ENCODE measurements at places on chromosomes 2 and 18.
A peak's percentile ranks its signal among the peaks of the same experiment; 100 is the strongest.

DNA sequence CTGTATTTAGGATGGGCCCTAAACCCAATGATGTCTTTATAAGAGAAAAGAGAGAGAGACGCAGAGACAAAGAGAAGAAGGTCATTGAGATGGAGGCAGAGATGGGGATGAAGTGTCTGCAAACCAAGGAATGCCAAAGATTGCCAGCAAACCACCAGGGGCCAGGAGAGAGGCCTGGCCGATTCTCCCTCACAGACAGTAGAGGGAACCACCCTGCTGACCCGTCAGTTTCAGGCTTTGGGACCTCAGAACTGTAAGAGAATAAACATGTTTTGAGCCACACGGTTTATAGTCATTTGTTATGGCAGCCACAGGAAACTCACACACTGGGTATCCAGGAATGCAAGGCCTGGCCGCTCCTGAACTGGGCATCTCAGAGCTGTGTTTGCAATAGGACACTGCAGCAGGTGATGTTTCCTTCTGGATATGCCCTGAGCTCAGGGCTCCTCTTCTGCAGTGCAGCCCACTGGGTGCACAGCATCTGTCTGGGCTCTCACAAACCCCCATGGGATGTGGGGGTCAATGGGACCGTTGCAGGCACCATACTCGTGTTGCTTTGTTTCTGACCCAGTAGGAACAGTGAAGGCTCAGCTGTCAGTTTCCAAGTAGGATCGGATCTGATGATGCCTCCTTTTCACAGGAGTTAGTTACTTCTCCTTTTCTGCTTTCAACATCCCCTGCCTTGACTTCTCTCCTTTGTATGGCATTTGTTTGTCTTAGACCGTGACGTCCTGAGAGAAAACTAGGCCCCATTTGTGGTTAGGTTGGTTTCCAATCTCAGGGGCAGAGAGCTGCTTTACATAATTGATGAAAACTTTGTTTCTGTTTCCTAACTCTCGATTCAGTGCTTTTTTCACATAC is 20.8 kb downstream of the PTPN18 start:
- no peak for DNase-seq

- no peak for DNase-seq
Measured at GRCh38 chr2:235534678-235535422, 41.0 kb downstream of the AGAP1 start.

- DNase-seq: no peak
Measured at GRCh38 chr18:54939361-54939917, 19.8 kb downstream of the CCDC68 start.

DNA sequence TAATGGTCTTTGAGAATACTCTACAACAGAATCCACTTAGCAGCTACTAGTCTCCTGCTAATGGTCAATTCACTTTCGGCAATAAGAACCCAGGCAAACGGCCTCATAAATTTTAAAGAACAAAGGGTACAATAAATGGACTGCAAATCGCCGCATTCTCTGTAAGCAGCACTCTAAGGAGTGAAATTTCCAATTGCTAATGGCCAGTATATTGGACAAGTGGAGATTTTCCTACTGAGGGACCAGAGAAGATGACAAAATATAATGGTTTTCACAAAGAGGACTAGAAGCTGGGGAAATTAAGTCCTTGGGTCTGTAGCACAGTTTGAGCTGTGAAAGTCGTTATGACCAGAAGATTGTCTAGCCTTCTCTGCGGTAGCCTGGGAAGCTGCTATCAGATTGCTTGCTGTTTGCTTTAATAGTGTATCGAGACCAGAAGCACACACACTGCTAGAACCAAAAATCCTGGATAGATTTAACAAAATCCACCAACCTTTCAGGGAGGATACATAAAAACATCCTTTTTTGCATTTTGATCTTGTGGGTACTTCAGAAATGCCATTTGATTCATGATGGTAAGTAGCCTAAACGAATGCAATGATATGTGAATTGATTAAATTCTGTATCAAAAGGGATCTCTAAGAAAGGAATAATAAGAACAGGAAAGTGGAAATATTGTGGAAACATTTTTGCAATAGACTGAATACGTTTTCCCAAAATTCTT is 53.6 kb upstream of the ATP8B1 start:
- DNase-seq: no peak

DNA sequence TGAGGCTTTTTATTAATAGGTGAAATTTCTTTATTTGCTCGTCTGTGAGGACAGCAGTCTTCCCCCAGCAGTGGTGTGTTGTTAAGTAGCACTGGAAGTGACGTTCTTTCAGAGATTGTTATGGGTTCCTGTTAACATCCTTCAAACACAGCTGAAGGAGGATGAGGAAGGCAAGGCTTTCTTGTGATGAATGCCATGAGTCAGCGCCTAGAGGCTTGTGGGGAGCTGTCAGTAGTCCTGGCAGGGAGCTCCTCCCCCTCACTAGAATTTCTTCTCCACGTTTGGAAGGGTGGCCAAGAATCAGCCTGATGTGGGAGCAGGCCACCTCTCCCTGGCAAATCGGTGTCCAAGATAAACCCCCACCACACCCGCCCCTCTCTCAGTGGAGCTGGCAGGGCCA is 113.2 kb downstream of the ARHGEF4 start:
- DNase-seq: no peak

DNA sequence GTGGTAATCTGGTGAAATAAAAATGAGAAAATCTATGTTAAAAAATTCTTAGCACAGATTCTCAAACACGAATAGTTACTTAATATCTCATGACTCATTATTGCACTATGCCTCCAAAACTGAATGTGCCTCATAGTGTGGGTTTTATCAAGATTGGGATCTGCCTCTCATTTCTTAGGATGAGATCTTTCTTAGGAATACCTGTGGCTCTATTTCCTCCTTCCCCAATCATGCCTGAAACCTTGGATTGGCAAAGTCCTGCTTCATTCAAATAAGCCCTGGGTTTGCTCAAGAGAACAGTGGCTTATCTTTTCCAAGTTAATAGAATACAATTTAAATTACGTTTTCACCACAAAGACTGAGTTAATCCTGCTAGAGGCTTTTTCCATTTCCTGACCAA is 100.3 kb downstream of the DPP10 start:
- DNase-seq: no peak

GRCh38 chr2:157106950-157107349 is 150.6 kb upstream of the GALNT5 start:
- no peak for DNase-seq

GRCh38 chr2:28667261-28667660 is 84.4 kb upstream of the PPP1CB start:
- no peak for DNase-seq

GRCh38 chr18:59909289-59910036 is 9.7 kb downstream of the PMAIP1 start:
- no peak for DNase-seq

GRCh38 chr18:45103319-45104048 is 422.8 kb downstream of the SETBP1 start:
- DNase-seq: no peak

DNA sequence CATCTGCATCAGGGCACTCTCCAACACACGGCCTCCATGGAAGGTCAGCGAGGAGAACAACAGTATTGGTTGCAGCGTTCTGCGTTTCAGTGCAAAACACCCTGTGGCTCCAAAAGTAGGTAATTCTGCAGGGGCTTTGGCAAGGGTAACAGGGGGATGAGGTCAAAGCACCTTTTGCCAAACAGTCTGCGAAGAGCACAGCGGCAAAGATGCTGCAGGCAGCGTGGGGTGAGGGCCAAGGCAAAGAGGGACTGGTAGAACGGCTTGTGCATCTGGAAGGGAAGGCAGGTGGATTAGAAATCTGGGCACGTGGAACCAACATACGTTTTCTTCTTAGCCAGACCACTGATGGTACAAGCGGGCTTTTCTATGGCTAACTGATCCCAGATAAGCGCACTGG is 26.6 kb upstream of the GBX2 start:
- no peak for DNase-seq

- DNase-seq: no peak
Measured at GRCh38 chr18:76925501-76925900, 103.1 kb downstream of the ZNF236 start.

DNA sequence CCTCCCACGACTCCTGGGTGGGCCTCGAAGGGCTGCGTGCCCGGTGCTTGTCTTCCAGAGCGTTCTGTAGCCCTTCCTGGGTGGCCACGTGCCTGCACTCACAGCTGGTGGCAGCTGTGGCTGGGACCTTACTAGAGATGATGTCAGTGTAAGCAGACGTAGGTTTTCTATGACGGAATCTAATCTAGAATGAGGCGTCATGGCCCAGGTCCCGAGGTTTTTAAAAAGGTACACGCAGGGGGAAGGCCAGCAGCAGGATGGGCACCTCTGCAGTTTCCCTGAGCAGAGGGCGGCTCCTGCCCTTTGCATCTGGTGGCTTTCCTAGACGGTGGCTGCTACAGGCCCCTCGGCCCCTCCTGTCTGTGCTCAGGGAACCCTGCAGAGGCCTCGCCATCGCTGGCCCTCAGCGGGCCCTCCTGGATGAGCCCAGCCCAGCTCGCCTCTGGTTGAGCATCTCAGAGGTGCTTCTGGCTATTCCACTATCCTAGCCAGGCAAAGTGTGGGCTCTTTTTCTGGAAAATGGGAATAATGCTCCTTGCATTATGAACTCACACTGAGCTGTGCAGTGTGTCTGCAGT is 49.6 kb upstream of the PXDN start:
- no peak for DNase-seq

DNA sequence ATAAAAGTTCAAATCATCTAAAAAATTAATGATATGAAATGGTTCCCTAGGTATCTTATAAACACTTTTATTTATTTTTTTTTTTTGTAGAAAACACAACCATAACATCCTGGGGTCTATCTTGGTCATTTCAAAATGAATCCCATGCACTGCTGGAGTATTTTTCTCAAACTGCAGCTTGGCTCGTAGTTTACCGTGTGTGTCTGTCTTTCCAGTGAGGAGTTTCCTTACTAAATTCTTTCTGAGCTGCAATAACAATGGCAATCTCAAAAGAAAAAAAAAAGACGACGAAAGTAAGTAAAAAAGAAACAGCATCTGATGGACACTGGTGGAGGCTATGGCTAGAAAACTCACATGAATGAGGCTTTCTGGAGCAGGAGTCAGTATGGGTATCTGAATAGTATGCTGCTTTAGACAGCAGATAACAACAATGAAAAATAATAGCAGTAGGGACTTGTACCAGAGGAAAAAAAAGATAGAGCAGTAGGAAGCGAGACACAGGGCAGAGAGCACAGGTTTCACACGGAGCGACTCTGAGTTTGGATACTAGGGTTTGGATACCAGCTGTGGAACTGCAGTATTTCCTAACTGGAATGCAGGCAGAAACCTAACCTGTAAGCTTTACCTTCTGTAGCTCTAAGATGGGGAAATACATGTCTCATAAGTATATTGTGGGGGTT is 43.5 kb downstream of the CALCRL start:
- DNase-seq: no peak

DNA sequence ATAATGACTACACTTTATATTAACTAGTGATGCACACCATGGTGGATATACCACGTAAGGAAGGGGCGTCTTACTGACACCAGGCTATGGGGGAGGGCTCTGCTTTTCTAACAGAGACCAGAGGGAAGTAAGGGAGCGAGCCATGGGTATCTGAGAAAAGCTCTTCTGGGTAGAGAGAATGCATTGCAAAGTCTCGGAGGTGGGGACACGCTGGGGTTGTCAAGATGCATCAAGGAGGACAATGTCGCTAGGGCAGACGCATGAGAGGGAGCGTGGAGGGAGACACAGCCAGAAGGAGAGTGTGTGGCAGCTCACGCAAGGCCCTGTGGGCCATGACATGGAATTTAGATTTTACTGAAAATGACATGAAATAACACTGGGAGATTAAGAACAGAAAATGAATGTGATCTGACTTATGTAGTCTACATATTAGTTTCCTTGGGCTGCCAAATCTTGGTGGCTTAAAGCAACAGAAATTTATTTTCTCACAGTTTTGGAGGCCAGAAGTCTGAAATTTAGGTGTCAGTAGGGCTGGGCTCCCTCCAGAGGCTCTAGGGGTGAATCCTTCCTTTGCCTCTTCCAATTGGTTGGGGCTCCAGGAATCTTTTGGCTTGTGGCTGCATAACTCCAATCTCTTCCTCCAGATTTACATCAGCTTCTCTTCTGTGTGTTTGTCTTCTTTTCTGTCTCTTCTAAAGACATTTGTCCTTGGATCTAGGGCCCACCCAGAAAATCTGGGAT is 352.2 kb downstream of the CYRIA start:
- DNase-seq: no peak

- DNase-seq: no peak
Measured at GRCh38 chr18:75625966-75626365, 198.5 kb upstream of the SMIM21 start.

- peak; percentile 40 for DNase-seq
Measured at GRCh38 chr2:170716851-170717598, 1.9 kb downstream of the SP5 start.

GRCh38 chr2:58064086-58064485 is 17.5 kb downstream of the VRK2 start:
- no peak for DNase-seq

DNA sequence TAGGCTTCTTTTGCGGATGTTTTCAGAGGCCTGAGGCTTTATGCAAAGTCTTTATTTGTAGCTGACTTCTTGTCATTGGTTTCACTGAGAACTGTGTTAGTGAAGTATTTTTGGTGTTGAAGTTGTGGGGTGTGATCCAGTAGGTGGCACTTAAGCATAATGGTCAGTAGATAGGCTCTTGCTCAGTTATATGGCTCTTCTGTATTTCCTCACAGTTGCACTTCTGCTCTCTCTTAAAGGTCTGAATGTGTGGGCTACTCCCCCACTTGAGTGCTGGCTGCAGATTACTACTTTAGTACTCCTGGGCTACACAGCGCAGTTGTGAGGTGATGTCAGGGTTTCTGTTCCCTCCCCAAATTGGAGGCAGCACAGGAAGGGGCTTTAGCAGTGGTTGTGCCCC is 133.8 kb upstream of the SCN7A start:
- DNase-seq: no peak

- DNase-seq: no peak
Measured at GRCh38 chr2:143399631-143400069, 270.4 kb downstream of the ARHGAP15 start.

DNA sequence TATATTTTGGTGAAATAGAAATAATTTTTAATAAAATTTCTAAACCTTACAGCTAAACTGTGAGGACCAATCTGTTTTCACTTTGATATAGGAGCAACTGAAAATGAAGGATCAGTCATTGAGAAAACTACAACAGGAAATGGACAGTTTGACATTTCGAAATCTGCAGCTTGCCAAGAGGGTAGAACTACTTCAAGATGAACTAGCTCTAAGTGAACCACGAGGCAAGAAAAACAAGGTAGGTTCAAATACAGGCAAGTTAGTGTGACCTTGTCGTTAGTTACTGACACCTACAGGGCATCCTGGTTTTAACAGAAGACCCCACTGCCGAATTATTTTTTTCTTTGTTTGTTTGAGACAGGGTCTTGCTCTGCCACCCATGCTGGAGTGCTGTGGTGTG is 75.5 kb upstream of the STON1 start:
- DNase-seq: no peak

- no peak for DNase-seq
Measured at GRCh38 chr2:187774551-187775071, 220.4 kb upstream of the TFPI start.
